Left lung (tissue), 14 donors: ENCODE measurements at places on chromosomes 1 and 21. TPM values are rescaled to one million over a fixed set of nuclear protein-coding genes. Genes with fewer than 3 reads are reported as not detected.

DNA sequence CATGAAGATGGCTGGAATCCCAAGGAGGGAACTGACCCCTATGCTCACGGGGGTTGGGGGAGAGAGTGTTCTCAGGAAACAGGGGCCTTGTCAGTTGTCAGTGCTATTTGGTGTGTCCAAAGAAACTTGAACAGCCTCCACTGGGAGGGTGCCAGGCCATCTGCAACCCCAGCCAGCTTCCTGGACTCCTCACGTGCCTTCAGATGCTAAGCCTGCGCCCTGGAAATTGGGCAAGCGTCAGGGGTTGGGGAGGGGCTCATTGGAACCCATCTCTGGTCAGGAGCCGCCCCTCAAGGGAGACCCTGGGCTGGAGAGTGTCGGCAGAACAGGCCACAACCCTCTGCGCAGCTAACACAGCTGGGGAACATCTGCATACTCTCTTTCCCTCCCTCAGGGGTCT lies 13.1 kb upstream of the LHX4 start:
- DNase-seq, result peak; percentile 48

GRCh38 chr1:53575955-53576320 lies 116.7 kb downstream of the DMRTB1 start:
- DNase-seq, result no peak

DNA sequence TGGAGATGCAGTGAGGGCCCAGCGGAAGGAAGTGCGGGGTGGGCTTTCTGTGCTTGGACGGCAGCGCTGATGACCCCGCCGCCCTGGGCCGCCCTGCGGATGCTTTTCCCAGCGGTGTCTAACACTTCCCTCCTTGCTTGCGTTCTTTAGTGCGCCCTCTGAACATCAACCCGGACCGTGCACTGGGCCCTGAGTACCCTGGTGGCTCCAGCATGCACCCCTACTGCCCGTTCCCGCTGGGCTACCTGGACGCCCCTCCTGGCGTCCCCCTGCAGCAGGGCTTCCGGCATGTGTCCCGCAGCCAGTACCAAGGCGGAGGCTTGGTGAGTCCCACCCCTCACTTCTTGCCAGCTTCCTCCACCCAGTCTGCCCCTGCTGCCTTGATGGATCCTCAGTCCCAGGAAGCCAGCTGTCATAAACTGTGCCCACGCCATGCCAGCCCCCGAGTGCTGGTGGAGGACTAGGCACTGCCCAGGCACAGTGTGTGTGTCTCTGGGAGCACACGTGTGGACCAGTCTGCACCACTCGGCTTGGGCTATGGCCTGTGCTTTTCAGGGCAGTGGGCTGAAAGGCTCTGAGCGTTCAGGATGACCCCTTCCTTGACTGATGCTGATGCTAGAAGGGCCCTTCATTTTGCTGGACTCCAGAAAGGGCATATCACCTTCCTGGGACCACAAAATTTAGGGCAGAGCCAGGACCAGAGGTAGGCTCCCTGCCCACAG lies 2.3 kb downstream of the DMRTB1 start:
- DNase-seq, result no peak

- peak; percentile 51 for DNase-seq
Observed at GRCh38 chr1:179229214-179230140, at the start of gene ABL2. TSS of gene ABL2 (minus strand) at chr1:179229677. CDS start at chr1:179229397, 280 bp downstream.

The ADSS2 gene
- 53.8 TPM for polyA plus RNA-seq

GRCh38 chr1:205301205-205301821 lies 20.2 kb downstream of the NUAK2 start:
- peak; percentile 91 for DNase-seq
